ENCODE measurements at places on chromosomes 3 and 15. TPM values are rescaled to one million over a fixed set of nuclear protein-coding genes. Genes with fewer than 3 reads are reported as not detected.
A peak's percentile ranks its signal among the peaks of the same experiment; 100 is the strongest.

The UNC13C gene
- total RNA-seq, result not detected

- DNase-seq, result no peak
Measured at GRCh38 chr3:182366746-182367145, 426.6 kb upstream of the ATP11B start.

GRCh38 chr3:55036883-55037577 lies 109.2 kb upstream of the LRTM1 start:
- no peak for DNase-seq

DNA sequence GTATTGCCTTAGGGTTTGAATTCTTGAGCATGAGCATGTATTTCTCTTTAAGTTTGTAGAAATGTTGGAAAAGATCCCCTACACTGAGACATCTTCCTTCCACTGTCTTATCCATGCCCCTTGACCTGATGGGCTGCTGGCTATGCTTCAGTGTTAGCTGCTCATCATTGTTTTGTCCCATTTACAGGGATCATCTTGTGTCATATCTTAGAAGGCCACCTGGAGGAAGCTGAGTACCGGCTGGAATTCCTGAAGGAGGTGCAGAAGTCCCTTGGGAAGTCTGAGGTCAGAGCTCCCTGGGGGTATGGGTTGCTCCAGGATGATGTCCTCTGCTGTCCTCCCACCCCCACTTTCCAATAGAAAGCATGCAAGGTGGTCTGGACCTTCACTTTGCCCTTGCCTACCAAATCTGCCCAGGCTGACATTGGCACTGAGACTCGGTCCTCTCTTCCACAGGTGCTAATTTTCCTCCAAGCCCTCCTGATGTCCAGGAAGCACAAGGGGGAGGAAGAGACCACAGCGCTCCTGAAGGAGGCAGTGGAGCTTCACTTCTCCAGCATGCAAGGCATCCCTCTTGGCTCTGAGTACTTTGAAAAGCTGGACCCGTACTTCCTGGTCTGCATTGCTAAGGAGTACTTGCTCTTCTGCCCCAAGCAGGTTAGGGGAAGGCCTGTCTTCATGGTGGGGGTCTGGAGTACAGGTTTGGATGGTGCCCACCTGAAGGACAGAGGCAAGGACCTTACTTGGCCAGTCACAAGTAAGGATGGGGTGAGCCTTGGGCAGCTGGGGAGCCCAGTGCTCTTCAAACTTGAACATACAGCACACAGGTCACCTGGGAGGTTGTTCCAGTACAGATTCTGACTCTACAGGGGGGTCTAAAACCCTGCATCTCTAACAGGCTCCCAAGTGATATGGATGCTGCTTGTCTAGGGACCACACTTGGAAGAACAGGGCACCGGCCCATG lies 17.7 kb downstream of the TTC21A start:
- DNase-seq, result no peak

- no peak for DNase-seq
Measured at GRCh38 chr15:87949151-87949574, 307.4 kb downstream of the NTRK3 start.

- no peak for DNase-seq
Measured at GRCh38 chr15:66849393-66849745, 147.3 kb downstream of the SMAD6 start.

DNA sequence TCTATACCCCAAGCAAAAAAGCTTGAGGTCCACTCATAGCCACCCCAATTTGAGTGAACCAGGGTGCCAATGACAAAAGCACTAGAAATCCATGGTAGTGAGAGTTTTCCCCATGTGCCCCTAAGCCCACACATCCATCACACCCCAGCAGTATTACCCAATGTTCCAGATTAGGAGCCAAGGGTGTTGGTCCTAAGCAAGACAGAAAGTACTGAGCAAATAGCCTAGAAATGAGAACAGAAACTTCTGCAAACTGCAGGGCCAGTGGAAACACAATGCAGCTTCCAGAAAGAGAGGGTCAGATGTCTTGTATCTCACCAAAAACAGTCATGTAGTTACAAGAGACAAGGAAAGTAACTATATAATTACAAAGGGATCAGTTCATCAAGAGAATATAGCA lies 10.9 kb upstream of the OXTR start:
- no peak for DNase-seq

DNA sequence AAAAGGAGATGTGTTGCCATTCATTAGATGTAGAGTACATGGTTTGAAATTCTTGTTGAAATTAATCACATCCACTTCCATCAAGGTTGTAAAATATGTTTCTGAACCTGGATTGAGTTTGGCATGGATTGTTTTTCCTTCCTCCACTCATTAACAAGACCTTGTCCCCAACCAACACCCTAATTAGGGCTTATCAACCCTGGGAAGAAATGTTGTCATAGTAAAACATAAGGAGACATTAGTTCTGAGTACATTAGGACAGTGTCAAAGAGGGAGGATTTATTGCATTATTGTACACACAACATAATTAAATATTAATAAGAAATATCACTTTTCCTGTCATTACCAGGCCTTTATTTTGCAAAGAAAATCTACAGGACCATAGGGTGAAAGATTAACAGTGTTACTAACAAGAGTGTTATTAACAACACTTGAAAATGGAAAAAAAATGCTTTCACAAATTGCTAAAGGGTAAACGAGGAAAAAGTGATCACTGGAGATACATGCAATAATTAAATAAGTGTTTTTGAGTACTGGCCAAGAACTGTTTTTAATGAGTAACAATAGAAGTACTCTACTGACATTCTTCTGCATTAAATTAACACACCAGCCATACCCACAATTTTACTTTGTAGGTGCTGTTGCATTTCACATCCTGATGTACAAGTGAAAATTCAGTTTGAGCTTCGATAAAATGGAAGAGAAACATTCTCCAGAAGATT lies 30.4 kb upstream of the WDR72 start:
- DNase-seq, result no peak

The GOLGA8R gene
- total RNA-seq, result 0.74 TPM

The ZNF609 gene
- total RNA-seq, result 35.4 TPM

DNA sequence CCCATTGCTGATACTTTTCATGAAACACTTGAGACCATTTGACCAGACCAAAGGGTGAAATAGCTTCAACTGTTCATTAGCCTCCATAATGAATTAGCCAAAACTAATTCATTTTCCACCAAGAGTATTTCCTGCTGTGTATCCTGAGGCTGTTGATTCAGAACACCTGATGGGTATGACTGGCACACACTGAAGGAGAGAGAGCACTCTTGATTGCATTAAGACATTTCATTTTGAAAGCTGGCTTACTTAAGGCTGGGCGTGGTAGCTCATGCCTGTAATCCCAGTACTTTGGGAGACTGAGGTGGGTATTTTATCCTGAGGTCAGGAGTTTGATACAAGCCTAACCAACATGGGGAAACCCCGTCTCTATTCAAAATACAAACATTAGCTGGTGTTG lies 175.6 kb downstream of the AGBL1 start:
- no peak for DNase-seq

The ZSCAN2 gene
- total RNA-seq, result 12.0 TPM

GRCh38 chr3:119541547-119541946 lies 17.9 kb downstream of the CD80 start:
- no peak for DNase-seq

- no peak for DNase-seq
Measured at GRCh38 chr3:60514866-60515265, 736.4 kb downstream of the FHIT start.

- no peak for DNase-seq
Measured at GRCh38 chr3:141253326-141253725, 21.7 kb downstream of the PXYLP1 start.

DNA sequence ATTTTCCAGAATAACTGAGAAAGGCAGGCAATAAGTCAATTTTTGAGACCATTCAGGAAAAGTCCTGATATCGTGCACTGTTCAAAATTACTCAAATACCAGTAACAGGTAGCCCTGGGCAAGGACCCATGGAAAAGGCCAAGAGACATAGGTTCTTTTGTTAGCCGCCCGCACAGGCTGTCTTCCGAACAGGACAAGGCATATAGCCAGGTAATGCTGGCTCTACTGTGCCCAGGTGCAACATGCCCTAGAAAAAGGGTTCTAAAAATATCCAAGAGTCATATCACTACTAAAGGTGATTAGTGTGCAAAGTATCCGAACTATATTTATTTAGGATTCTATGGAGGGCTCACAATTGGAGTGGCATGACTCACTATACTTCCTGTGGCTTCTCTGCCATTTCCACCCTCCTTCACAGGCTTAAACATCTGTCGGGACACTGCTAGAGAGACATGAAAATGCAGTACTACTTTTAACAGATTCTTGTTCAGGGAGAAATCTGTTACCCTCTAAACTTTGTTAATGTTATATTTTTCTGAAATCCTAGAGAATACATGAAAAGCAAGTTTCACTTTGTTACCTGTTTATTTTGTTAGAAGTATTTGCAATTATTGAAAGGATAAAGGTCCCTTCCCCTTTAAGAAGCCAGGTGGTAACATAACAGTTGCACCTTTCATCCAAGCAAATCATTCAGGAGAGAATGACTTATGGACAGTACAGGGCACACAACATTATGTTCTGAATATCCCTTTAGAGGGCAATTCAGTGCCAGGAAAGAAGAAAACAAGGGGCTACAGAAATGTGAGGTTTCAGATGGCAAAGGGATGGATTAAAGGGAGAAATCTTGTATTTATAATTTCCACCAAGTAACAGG lies 293.3 kb upstream of the THBS1 start:
- no peak for DNase-seq

The PRR23E gene
- total RNA-seq, result not detected

DNA sequence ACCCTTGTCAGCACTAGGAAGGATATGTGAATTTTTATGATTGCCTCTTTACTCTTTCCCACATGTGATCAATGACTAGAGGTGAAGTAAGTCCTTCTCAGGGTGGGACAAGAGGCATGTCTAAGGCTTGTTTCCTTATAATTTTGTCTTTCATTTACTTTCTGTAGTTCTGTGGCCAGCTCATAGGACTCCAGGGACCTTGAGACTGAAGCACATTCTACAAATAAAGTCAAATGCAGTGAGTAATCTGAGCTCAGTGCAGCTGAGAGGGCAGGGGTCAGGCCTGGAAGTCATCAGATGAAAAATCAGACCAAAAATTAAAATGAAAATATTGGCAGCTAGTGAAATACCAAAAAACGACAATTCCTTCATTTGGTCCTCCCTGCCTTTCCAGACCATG lies 424.7 kb upstream of the THBS1 start:
- no peak for DNase-seq

The TRAT1 gene
- total RNA-seq, result not detected

The TEX55 gene
- not detected for total RNA-seq

The GOLGA6L7 gene
- not detected for total RNA-seq

- DNase-seq, result no peak
Measured at GRCh38 chr15:91298101-91298500, 198.0 kb downstream of the SV2B start.

DNA sequence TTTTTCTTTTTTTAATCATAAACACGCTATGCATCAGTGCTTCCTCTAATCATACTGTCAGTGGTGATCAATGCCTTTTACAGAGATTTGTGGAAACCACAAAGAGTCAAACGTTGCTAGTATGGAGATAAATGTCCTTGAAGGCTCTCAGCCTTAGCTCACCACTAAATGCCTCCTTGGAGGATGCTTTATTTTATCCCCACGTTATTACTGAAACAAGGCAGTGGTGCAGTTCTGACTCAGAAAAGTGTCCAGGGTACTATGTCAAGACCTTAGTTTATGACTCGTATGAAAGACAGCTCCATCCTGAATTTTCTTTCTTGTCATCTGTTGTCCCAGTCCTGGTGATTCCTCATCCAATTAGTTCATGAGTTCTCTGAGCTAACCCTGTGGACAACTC lies 1146.7 kb downstream of the IGSF11 start:
- DNase-seq, result no peak

The OXSM gene
- 14.9 TPM for total RNA-seq

The CHCHD6 gene
- total RNA-seq, result 18.1 TPM

- DNase-seq, result no peak
Measured at GRCh38 chr3:42689421-42690014, 4.2 kb downstream of the KLHL40 start.

- no peak for DNase-seq
Measured at GRCh38 chr15:99015698-99016568, 8.3 kb upstream of the PGPEP1L start.

The CISH gene
- not detected for total RNA-seq

- DNase-seq, result peak; percentile 45
Measured at GRCh38 chr3:88150806-88151205, 1.0 kb downstream of the C3orf38 start.

DNA sequence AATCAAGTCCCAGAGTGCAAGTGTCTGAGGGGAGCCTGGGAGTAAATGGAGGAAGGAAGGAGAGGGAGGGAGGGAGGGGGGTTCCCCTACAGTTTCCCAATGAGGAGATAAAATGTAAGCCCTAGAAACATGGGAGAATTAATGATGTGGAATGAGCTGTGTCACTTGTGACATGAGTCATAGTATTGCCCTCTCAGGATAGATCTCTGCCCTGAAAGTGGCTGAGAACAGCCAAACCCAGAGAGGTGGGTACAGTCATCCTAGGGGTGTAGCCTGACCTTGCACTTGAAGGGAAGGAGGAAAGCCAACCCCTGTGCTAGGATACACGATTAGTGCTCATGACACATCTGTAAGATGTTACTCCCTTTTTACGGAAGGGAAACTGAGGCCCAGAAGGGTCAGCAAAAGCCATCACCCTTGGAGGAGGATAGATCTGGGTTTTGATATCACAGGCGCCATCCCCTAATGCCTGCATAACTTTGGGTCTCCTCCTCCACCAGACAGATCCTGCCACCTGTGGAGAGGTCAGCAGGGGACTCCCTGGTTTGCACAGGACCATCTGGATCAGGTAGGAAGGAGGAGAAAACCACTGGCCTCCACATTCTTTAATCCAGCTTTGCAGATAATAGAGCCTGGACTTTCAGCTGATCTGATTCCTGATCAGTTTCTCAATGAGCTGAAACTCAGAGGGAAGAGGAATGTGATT lies 23.1 kb upstream of the USP3 start:
- no peak for DNase-seq

DNA sequence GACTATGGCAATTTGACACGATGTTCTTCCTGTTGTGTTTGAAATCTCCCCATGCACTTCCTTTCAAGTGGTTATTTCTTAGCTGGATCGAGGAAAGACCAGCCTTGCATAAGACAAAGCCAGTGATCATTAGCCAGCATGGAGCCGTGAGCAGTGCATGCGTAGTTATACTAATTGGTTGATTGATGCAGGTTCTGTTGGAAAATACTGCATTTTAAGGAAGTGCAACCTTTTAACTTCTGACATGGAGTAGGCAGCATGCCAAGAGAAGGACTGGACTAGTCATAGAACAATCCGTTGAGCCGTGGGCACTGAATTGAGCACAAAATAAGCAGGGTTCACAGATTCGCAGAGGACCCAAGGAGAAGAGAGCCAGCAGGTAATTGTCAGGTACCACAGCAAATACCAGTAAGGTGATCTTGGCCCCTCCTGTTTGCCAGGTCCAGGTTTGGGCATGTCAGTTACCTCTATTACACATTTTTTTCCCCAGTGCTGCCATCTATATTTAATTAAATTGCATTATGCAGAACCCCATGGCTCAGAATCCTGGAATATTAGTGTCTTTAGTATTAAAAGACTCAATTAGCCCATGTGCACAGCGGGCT lies 29.0 kb upstream of the BCL6 start:
- DNase-seq, result peak; percentile 34

The TIGIT gene
- 2.3 TPM for total RNA-seq

DNA sequence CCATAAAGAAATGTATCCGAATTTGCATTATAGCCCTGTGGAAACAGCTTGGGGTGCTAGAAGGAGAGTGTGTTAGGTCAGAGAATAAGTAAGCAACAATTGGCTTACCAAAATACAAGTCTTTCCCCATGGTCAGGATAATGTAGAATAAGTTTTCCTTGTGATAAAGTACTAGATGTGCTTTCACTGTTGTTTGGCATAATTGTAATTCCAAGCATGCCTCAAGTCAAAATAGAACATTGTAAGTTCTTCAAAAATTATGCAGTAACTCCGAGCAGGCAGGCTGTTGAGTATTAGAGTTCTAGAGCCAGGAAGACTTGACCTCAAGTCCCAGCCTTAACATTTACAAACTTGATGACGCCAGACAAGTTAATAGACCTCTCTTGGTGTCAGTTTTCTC lies 242.0 kb downstream of the TUSC7 start:
- no peak for DNase-seq
